ENCODE measurements at places on chromosomes 5 and 9.

GRCh38 chr5:36418152-36418979 is 116.7 kb upstream of the RANBP3L start:
- no peak for DNase-seq

DNA sequence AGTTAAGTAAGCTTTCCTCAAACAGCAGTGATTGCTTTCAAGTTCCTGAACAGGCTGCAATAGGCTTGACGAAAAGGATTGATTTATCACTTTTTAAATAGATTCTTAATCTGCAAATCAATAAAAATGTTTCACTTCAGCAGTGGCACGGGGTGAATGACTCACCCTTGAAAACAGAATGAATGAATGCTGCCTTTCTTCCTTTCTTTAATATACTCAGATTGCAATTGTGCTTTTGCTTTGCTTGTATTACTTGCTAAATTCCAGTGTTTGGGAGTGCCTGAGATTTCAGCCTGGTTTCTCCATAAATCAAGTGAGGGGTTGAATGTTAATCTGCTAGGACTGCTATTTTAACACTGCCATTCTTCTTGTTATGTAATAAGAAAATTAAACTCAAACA is 1293.8 kb downstream of the PTPRD start:
- no peak for DNase-seq

DNA sequence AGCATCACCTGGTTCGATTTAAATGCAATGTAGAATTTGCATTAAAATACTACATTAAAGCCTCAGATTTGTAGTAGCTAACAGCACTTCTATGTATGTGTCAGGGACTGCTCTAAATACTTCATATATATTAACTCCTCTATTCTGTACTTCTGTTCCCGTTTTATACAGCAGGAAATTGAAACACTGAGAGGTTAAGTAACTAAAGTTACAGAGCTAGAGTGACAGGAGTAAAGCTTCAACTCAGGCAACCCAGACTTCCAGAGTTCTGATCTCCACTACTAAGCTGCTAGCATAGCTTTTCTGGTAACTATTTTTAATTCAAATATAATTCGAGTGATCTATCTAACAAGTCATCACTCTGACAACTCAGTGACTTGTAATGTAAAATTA is 619 bp upstream of the APC start:
- no peak for DNase-seq

DNA sequence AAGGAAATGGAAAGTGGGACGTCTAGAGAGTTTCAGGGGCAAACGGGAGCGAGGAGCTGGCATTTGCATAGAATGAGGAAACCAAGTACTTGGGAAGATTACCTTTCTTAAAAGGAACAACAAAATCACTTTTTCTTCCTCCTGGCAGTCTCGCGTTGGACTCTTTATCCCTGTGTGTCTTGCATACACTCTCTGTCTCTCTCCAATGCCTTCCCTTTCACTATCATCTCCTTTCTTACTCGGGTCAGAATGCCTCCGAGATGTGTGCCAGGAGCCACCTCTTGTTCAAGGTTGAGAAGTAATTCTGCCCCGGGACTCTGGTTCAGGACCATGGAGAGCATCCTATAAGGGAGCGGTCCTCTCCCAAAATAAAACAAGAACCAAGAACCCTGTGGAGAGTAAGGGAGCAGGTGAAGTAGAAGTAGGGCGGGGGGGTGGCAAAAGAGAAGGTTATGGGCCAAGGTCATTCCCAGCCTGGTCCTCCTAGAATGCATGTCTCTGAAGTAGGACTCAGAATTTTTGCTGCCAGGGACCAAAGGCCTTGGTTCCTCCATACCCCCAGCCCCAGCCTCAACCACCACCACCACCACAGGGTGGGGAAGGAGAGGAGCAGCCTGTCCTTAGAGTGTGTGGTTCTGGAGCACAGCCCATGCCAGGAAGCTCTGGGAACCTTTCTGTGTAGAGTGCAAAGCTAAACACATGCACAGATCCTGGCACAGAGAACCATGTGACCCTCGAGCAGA is 72.1 kb upstream of the ARAP3 start:
- DNase-seq = peak; percentile 92

- DNase-seq = no peak
Observed at GRCh38 chr5:143130613-143131305, 272.7 kb downstream of the NR3C1 start.

DNA sequence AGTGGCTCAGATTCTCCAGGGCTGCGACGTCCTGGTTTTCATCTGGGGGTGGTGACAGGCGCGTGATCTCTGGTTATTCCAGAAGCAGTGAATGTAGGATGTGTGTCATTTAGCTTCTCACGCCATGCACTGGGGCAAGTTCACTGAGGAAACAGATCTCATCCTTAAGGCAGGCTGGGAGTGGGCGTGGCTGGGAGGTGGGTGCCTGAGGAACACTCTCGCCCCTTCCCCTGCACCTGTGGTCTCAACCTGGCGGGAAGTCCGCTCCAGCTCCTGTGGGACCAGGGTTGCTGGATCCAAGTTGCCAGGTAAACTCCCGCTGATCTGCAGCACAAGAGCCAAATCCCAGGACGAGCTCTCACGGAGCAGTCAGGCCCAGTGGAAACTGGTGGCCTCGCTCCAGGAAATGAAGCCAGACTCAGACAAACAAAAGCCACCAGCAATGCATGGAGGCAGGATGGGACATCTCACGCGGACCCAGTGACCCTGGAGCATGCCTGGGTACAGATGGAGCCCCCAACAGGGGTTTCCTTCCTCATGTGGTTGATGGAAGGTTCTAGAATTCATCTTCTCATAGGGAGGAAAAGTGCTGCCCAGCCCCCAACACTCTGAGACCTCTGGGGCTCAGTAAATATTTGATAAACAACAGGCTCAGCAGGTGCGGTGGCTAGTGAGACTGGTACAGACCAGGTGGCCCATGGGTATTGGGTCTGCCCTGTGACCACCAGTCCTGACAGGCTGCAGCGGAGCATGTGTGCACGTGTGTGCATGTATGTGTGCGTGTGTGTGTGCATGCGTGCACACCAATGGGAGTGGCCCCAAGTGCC is 16.3 kb upstream of the SLC12A7 start:
- DNase-seq = no peak

GRCh38 chr5:114362977-114363761 is 1.3 kb downstream of the KCNN2 start:
- DNase-seq = peak; percentile 69

DNA sequence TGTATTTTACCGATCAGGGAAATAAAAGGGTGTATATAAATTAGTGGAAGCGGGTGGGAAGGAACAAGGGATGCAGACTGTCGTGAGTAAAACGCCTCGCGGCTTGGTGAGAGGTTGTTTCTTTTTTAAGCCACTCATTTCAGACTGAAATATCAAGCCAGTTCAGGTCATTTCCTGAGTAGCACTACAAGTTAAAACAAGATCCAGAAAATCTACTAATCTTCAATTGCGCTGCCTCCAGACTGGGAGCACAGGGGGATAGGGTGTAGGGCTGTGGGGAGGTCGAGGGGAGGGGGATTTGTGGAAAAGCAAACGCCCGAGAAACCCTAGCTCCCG is 140.8 kb downstream of the TSSK1B start:
- DNase-seq = no peak

DNA sequence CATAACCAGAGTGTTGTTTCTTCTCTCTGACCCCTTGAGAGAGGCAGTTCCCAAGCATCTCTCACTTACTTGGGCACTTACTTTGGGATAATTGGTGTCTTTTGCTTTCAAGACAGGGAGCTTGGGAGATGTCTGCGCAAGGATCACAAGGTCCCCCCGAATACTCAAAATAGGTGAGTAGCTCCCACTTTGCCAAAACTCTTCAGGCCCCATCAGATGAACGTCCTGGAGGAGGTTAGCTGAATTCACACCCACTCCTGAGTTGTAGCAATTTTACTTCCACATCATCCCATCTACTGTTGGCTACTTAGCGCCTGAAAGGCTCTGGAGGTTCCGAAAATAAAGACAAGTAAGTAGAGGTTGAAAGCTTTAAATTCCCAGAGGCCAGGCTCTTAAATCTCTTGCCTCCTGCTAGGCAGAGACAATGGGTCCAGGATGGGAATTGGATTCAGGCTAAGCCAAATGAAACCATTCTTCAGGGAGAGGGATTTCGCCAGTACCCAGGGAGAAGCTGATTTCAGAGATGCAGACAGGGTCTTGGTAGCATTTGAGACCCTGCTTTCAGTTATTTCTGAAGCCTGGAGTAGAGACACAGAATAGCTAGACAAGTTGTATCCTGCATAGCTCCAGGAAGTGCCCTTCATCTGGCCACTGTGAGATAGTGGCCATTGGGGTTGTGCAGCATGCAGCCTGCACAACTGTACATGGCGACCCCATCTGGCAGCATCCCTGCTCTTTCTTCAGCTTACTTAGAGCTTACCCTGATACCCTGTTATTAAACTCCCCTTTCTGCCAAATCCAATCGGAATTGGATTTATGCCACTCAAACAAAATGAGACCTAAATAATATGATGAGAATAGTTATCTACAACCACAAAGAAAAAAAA is 60.1 kb downstream of the BOD1 start:
- peak; percentile 62 for DNase-seq

DNA sequence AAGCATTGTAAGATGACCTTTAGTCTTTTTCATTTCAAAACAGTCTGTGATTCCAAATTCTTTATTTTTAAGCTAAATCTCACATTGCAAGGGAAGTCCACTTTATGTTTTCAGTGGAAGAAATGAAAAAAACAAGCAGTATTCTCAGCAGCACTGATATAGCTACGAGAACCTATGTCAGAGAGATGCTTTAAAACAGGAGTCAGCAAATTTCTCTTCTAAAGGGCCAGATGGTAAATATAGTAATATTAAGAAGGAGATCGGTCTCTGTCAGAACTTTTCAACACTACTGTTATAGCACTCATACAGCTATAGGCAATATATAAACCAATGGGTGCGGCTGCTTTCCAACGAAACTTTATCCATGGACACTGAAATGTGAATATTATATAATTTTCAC is 18.7 kb downstream of the IL31RA start:
- no peak for DNase-seq

- peak; percentile 90 for DNase-seq
Observed at GRCh38 chr5:151463137-151464029, 16.0 kb downstream of the SLC36A1 start.

DNA sequence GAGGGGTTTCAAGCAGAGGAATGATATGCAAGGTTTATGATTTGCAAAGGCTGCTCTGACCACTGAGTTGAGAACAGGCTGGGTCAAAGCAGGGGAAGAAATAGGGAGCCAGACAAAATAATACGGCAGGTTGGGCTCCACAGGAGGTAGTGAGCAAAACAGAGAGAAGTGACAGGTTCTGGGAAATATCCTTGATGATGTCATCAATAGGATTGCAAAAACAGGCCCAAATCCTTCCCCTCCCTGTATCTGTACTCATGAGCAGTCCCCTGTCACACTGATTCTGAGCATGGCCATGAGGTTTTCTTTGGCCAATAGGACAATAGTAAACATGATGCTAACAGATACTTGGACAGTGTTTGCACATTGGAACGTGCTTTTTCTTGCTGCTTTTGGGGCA is 471.8 kb upstream of the BRINP1 start:
- DNase-seq = no peak

DNA sequence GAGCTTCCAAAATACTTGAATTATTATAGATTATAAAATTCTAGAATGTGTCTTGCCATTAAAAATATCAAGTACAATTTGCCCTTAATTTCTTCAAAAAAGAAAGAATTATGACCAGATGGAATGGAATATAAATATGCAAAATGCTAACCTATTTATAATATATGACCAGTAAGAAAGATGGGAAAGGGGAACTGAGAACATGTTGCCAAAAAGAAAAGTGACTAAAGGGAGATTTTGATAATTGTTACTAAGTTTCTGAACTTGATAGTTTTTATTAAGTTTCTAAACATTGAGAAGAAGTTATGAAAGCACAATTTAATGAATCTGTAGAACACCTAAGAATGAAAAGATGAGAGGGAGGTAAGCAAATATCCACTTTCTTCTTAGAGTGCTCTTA is 188.4 kb upstream of the NR4A3 start:
- DNase-seq = no peak

- no peak for DNase-seq
Observed at GRCh38 chr9:132041798-132042197, 37.9 kb downstream of the MED27 start.

GRCh38 chr9:85715587-85715986 is 26.2 kb downstream of the AGTPBP1 start:
- DNase-seq = no peak

GRCh38 chr5:105931881-105932421 is 1738.8 kb downstream of the EFNA5 start:
- DNase-seq = no peak

- no peak for DNase-seq
Observed at GRCh38 chr5:62011089-62011664, 294.8 kb upstream of the KIF2A start.

DNA sequence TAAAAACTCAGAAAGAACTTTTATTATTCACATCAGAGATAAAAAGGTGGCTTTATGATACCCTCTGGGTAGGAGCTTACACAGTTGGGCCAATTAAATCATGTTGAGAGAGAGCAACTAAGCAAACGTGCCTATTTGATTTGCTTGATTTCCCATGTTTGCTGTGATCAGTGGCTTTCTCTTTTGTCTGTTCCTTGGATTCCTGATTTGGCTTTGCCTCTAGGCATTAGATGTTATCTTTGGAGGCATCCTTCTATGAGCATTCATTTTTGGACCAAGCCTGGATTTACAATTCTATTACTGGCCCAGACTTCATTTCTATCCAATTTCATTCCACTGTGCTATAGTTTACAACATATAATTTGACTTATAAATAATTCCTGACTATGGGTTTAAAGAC is 35.9 kb downstream of the VCAN start:
- DNase-seq = no peak

GRCh38 chr5:143128412-143129071 is 274.9 kb downstream of the NR3C1 start:
- no peak for DNase-seq

- DNase-seq = no peak
Observed at GRCh38 chr9:127079446-127080140, 42.8 kb downstream of the ANGPTL2 start.
